Activated gamma-delta T cell treated with Interleukin-2 at 50 U/mL for 16 hours (primary cell): ENCODE measurements at places on chromosomes 2 and 18.

DNA sequence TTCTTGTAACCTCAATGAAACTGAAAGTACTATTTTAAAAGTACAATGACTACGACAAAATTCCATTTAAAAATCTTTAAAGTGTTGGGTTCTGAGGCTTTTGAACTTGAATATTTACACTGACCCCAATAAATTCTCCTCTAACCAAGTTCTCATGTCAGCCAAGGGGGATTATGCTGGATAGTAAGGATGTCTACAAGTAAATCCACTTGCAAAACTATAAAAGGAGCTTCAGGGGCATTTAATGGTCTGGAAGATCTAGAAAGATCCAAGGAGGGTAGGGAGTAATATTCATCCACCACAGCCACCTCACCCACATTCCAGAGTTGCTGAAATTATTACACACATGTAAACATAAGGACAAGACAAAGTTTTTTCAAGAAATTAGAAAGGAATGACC is 81.8 kb downstream of the ST6GAL2 start:
- no peak for DNase-seq

DNA sequence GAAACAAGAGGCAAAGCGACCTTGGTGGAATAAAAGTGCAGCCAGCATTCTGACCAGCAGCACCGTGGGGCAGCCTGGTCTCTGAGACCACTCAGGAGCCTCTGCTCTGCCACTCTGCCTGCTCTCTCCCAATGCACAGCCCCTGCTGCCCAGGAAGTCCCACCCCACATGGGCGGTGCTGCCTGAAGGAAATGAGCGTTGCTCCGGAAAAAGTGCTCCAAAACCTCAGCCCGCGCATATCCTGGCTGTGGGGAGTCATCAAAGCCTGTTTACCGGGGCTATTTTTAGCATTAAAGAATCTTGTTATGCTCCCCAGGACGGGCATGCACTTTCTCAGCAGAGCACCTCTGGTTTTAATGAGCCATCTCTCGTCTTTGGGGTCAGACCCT is 54.5 kb downstream of the EPAS1 start:
- DNase-seq, result peak; percentile 62

GRCh38 chr2:230975927-230976326 is 20.0 kb upstream of the SPATA3 start:
- no peak for DNase-seq

DNA sequence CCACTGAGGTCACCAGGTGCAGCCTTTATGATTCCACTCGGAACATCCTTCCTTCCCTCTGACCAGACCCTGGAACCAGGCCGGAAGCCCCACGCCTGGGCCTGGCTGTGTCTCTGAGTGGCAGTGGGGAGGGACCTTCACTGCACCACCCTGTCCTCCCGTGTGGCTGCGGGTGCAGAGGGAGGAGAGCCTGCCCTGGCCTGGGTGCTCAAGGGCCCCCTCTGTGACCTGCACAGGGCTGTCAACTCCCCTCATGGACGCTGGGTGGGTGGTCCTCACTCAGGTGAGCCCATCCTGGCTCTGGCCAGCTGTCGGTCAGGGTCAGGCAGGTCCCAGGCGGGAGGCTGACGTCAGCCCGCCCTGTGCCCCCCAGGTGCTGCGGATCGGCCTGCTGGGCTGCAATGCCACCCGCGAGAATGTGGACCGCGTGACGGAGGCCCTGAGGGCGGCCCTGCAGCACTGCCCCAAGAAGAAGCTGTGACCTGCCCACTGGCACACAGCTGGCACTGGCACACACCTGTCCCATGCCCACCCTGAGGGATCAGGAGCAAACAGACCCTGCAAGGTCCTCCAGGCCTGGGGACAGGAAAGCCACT is 9.8 kb downstream of the AGXT start:
- DNase-seq, result no peak

GRCh38 chr2:199456383-199457146 is 1.2 kb downstream of the SATB2 start:
- no peak for DNase-seq
